ENCODE measurements at places on chromosomes 6 and 20. TPM values are rescaled to one million over a fixed set of nuclear protein-coding genes. Genes with fewer than 3 reads are reported as not detected.

DNA sequence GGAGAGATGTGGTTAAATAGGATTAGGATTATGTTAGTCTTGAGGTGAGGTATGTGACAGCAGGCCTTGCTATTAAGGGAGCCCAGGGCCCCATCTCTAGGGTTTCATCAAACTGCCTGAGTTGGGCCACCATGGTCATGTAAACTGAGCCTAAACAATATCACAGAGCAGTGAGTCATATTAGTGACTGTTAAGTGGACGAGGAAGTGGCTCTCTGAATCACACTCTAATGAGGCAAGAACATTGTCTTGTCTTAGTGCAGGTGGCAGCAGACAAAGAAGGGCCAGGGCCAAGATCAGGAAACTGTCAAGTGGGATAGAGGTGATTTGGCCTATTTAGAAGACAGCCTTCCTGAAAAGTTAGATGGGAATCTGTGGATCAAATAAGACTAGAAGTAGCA, 23.1 kb downstream of the ENPP3 start:
- DNase-seq = no peak

DNA sequence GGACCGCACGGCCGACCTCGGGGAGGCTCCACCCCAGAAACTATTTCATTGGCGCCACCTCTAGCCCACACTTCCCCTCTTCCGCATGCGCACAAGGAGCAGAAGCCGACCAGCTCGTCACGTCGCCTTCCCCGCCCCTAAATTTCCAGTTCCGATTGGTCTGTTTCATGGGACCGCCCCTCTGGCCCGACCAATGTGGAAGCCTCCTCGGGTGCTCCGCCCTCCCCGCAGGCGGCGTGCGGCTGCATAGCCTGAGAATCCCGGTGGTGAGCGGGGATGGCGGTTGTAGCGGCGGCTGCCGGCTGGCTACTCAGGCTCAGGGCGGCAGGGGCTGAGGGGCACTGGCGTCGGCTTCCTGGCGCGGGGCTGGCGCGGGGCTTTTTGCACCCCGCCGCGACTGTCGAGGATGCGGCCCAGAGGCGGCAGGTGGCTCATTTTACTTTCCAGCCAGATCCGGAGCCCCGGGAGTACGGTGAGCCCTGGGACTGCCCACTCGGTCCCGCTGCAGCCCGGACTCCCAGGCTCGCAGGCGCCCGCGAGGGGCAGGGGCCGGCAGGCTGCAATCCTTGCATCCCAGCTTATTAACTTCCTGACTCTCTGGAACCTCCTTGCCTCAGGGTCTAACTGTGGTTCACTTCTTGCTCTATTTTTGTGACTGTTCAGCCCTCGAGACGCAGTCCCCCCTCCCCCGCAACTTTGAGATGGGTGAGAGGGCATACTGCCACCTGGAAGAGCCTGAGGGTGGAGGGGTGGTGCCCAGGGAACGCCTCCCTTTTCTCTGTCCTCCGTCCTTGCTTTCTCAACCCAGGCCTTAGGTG, at the start of gene BCKDHB:
BCKDHB (plus strand) TSS at position 254 of the 818 bp plus-strand sequence; CDS start at position 277, 23 bp downstream.
- DNase-seq = peak; percentile 99

- DNase-seq = no peak
Observed at GRCh38 chr20:37880726-37881591, 22.0 kb upstream of the VSTM2L start.

GRCh38 chr20:53048387-53048786, 76.2 kb downstream of the TSHZ2 start:
- DNase-seq = no peak

Gene LY6G5C
- total RNA-seq = 0.98 TPM

- DNase-seq = no peak
Observed at GRCh38 chr6:169320013-169320412, 66.4 kb upstream of the THBS2 start.

DNA sequence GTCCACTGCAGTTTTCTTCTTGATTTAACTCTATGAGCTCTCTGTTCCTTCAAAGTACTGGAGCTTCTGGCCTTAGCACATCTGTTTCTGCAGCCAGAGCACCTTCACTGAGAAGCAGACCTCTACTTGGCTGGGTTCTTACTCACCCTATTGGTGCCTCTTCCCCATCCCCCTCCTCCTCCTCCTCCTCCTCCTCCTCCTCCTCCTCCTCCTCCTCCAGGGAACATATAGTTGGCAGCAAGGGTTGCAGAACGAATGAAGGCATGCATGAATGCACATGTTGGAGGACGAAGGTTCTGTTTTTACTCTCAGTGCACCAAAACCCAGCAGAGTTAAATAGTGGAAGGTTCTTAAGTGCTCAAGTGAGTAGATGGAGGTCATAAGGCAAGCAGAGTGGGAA, 141.0 kb upstream of the ESR1 start:
- no peak for DNase-seq

GRCh38 chr20:35237486-35237885, 11.0 kb downstream of the MMP24 start:
- DNase-seq = no peak

DNA sequence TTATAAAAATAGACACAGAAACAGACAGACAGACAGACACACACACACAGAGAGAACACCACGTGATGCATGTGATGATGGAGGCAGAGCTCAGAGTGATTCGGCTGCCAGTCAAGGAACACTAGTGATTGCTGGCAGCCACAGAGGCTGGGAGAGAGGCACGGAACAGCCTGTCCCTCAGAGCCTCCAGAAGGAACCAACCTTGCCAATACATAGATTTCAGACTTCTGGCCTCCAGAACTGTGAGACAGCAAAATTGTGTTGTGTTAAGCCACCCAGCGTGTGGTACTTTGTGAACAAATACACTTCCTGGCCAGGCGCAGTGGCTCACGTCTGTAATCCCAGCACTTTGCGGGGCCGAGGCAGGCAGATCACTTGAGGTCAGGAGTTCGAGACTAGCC, 9.5 kb upstream of the PARD6B start:
- DNase-seq = no peak

DNA sequence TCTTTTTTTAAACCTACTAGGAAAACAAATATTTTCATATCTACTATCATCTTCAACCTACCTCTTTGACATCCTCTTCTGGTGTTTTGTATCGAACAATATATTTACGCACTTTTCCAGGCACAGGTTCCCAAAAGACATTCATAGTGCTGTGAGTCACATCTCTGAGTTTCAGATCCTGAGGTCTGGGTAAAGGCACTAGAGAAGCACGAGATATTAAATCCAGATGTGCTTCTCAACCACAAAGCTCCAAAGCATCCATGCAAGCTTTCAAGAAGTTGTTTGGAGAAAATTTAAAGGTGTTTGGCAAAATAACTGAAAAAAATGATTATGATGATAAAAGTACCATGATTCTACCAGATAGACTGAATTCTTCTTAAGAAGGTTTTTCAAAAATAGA, 62.7 kb downstream of the COL12A1 start:
- no peak for DNase-seq

DNA sequence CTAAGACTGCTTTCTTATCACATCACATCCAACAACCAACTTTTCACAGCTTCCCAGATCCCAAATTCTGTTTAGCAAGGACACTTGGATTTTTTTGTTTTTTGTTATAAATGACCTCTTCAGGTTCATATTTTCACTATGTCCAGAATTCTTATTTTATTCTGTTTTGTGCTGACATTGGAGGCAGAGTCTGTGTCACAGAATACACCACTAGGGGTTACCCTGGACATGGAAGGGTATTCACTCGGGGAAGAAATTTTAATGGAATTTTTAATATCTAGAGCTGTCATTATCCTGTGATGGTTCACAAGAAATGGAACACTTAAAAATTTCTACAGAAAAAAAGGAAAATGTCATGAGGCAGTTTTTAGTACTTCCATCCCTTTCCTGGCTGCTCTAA, 12.0 kb upstream of the SLC2A12 start:
- DNase-seq = no peak

- no peak for DNase-seq
Observed at GRCh38 chr20:49914310-49915117, 815 bp downstream of the SPATA2 start.

DNA sequence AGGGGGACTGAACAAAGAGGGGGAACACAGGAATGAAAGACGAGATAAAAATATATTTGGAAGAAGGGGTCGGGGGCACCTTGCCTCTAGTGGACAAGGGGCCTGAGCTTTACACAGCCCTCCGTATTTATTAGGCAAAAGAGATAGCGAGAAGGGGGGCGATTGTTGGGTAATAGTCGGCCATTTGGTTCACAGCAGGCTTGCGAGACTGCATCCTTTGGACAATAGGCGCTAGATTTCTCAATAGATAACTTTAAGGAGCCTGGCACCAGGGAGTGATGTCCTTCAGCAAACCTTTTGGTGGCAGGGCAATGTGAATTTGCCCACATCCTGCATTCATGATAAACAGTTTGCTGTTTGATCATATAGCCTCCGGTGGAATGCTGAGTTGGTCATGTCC, 3.0 kb upstream of the NANP start:
- DNase-seq = no peak

- peak; percentile 60 for DNase-seq
Observed at GRCh38 chr6:70956451-70957283, at the start of gene B3GAT2. Gene B3GAT2 (minus strand): TSS chr6:70957060. CDS start chr6:70956429, 631 bp downstream.

GRCh38 chr20:57428324-57429158, 37.3 kb downstream of the RBM38 start:
- DNase-seq = no peak

GRCh38 chr6:56683882-56684281, 41.2 kb upstream of the DST start:
- no peak for DNase-seq

- DNase-seq = no peak
Observed at GRCh38 chr20:45212836-45213235, 6.0 kb downstream of the SEMG1 start.

- peak; percentile 36 for DNase-seq
Observed at GRCh38 chr6:159969921-159970320, 1.0 kb downstream of the IGF2R start.

DNA sequence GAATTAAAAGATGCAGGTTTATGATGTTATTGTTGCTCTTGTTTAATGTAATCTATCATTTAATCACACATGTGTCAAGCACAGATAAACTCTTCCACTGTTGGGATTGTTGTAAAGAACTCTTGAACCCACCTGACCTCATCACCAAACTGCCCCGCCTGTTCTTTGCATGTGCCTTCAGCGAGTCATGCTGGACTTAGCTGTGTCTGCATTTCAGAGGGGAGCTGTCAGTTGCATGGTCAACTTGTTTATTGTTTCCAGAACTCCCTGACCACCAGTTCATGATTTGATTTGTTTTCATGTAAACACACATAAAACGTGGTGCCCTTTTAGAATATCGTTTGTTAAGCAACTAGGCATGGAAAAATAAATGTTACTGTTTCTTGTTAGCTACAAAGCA, 93.6 kb downstream of the KHDC1L start:
- DNase-seq = no peak

- DNase-seq = no peak
Observed at GRCh38 chr20:9886227-9886626, 47.4 kb upstream of the PAK5 start.

Gene OR2J3
- 0.30 TPM for total RNA-seq

DNA sequence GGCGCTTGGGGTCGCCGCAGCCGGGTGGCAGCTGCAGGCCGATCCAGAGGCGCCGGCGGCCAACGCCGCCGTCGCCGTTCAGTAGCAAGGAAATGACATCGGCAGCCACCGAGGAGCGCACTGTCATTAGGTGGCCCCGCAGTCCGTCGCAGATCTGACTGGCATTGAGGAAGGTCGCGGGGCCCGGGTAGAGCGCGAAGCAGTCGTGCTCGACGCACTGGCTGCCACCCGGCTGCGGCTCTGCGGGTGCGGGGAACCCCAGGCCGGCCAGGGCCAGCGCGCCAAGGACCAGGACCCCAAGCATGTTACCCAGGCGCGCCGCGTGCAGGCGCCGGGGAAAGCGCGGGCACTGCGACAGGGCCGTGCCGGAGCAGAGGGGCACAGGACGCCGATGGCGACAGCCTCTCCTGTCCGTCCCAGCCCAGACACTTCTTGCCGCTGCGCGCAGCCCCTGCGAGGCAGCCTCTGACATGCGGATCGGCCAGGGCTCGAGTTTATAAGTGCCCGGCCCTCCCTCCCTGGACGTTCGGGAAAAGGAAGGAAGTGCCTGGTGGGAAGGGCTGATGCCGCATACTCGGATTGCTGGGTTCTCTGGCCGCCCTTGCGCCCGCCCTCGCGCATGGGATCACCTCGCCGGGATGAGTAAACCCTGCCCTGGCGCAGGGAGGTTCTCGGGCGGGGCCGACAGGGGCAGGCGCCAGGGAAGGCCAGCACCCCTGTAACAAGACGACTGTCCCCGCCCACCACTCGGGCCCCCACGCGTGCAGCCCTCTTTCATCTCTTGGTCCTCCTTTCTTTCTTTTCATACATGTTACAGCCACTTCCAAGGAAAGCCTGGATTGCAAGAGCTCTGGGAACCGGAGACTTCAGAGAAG, at the start of gene THBD:
THBD (minus strand) TSS at position 472 of the 875 bp plus-strand sequence; CDS start at position 304, 168 bp downstream.
- peak; percentile 56 for DNase-seq

- no peak for DNase-seq
Observed at GRCh38 chr6:16719488-16719887, 41.8 kb downstream of the ATXN1 start.

DNA sequence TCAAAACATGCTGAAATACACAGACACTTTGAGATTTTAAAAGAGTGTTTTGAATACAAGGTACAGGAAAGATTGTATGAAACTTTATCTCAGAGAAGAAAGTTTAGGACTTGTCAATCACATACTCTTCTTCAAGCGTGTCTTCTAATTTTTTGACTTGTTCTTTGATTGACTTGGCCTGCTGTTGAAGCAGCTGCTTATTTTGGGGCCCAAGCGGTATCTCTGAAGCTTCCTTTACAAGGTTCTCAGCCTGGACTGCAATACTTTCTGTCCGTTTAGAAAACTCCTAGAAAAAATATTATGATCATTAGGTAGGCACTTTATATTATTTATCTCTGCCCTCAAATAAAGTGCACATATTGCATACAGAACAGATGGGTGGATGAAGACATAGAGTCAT, 201.3 kb downstream of the SYNE1 start:
- DNase-seq = no peak

Gene C20orf96
- 30.3 TPM for total RNA-seq

DNA sequence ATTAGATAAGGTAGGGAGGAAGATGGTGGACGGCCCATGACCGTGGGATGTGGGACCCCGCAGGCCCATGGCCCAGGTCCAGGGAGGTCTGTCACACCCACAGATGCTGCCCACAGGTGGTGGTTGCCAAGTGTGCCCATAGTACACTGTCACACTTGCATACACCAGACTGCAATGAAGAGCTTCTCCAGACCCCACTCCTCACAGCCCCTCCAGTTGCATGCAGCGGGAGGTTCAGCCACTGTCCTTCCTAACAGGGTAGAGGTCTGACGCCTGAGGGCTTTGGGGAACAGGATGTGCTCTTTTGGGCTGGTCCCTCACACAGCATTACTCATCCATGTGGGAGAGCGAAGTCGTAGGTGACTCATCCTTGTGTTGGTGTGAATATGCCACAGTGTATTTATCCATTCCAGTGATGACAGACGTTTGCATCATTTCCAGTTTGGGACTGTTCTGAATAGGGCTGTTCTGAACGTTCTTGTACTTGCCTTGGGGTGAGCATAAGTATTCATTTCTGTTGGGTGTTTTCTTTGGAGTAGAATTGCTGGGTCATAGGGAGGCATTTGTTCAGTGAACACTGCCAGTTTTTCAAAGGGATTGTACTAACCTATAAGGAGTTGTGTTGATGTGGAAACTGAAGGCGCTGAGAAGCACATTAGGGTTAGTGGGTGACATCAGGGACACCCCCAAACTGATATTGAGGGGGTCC, 10.1 kb upstream of the PYGB start:
- no peak for DNase-seq

Measured in WTC11 (cell line).